ENCODE measurements at places on chromosomes 6 and 20.

DNA sequence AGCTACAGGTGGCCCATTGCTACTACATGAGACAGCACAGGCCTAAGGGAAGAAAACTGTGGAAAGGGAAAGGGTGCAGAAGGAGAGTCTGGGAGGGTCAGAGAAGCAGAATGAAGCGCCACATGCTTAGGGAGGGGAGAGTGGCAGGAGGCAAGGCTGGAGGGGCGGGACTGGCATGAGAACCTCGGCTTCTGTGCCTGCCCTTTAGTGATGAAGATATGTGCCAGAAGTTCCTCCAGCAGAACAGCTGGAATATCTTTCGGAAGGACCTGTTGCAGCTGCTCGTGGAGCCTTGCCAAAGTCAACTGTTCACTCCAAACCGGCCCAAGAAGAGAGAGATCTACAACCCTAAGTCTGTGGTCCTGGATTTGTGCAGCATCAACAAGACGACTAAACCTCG, 61.8 kb downstream of the CNBD2 start:
- no peak for DNase-seq

- no peak for DNase-seq
Measured at GRCh38 chr6:159761129-159761872, 544 bp upstream of the ACAT2 start.

DNA sequence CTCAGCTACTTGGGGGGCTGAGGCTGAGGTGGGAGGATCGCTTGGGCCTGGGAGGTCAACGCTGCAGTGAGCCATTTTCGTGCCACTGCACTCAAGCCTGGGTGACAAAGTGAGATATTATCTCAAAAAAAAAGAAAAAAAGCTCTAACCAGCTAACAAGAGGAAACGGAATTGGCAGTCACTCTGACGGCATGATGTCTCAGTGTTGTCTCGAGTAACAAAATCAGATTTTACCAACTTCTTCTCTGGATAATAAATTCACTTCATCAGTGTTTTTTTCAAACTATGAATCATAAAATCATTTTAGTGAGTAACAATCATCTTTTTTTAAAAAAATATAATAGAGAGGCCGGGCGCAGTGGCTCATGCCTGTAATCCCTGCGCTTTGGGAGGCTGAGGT, 12.6 kb downstream of the KIF16B start:
- no peak for DNase-seq

- DNase-seq, result no peak
Measured at GRCh38 chr6:84763003-84763885, 1.2 kb downstream of the TBX18 start.

- DNase-seq, result no peak
Measured at GRCh38 chr20:38383147-38383546, 36.9 kb downstream of the LBP start.

DNA sequence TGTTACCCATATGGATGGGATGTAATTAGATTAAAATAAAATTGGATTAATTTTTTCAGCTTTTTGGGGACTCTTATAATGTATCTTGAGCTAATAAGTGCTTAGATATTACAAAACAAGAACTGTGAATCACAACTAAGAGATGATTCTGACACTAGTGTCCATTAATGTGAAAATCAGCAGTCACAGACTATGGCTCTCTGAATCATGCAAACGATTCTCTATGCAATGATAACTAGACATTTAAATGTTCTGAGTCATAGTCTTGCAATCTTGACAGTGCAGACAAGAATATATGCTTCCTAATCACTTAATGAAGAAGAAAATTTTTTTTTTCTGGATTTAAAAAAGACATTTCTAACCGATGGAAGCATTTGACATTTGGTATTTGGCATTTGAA, 82.2 kb upstream of the OPRM1 start:
- DNase-seq, result no peak

DNA sequence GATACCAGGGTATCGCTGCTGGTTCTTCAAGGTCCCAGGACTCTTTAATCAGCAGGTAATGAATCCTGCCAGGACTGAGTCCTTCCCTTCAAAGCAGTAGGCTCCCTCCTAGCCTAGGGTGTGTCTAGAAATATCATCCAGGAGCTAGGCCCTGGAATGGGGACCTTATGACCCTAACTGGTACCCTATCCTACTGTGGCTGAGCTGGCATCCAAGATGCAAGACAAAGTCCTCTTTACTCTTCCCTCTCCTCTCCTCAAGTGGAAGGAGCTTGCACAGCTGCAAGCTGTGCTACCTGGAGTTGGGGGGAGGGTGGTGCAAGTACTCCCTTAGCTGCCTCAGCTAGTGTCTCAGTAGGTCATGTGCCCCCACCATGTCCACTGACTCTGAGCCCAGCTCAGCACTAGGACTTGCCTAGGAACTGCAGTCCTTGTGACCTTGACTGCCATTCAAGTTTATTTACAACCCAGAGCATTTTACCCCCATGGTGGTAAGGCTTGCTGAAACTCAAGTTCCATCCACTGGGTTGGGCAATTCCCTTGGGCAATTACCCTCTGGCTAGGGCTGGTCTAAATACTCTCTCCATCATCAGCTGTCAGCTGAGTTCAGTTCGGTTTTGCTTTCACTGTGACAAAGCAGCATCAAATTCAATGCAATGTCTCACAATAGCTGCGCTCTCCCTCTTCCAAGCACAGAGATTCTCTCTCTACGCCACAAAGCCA, 48.4 kb upstream of the TOP1 start:
- no peak for DNase-seq

GRCh38 chr20:23513164-23513563, 22.2 kb downstream of the CST8 start:
- DNase-seq, result no peak

DNA sequence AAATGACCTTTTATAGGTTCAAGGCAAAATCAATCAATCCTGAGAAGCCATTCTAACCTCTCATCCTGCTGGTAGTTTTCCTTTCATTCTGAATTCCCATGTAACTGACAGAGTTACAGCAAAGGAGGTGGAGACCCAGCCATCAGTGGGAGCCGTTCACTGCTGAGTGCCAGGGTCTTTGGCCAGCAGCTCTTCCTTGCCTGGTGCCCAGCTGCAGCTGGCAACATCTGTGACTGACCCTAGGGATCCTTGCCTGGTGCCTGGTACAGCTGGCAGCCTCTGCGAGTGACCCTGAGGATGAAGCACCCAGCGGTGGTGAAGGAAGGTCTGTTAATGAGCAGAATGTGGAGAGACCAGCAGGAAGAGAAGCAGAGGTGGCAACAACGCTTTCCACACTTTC, 314.6 kb downstream of the THBS2 start:
- no peak for DNase-seq

- DNase-seq, result no peak
Measured at GRCh38 chr20:4256874-4257273, 241.5 kb upstream of the RNF24 start.

DNA sequence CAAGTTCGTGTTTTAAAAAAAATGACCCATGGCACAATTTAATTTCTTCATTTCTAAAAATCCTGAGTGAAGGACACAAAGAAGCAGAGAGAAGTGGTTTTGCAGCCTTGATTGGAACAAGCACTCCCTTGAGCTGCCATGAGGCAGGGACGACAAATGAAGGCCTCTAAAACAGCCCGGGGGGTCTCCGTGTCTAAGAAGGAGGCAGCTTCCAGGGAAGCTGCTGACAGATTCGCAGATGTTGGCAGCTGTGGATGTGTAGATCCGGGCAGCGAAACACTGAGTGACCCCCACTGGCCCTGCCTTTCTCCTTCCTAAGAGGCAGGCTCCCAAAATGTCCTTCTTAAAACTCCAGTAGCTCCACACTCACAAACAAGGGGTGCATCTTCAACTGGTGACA, 9.6 kb upstream of the LBP start:
- DNase-seq, result no peak

GRCh38 chr6:35046862-35047261, 94.3 kb downstream of the TCP11 start:
- no peak for DNase-seq

GRCh38 chr6:17863901-17864754, 123.3 kb downstream of the KIF13A start:
- no peak for DNase-seq

DNA sequence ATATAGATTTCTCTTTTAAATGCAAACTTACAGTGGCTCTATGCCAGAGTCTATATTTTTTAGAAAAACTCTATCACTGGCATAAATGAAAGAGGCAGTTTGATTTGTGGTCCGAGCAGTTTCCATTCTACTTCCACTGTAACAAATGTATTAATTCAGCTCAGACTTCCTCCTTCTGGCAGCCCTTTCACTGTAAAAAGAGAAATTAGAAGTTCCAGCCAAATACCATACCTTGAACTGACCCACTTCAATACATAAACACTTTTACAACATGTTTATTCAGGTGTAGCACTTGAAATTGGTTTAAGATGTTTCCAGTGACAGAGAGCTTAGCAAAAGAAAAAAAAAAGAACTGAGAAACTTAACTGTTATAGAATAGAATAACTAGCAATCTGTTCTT, 99.3 kb downstream of the BMP5 start:
- no peak for DNase-seq

DNA sequence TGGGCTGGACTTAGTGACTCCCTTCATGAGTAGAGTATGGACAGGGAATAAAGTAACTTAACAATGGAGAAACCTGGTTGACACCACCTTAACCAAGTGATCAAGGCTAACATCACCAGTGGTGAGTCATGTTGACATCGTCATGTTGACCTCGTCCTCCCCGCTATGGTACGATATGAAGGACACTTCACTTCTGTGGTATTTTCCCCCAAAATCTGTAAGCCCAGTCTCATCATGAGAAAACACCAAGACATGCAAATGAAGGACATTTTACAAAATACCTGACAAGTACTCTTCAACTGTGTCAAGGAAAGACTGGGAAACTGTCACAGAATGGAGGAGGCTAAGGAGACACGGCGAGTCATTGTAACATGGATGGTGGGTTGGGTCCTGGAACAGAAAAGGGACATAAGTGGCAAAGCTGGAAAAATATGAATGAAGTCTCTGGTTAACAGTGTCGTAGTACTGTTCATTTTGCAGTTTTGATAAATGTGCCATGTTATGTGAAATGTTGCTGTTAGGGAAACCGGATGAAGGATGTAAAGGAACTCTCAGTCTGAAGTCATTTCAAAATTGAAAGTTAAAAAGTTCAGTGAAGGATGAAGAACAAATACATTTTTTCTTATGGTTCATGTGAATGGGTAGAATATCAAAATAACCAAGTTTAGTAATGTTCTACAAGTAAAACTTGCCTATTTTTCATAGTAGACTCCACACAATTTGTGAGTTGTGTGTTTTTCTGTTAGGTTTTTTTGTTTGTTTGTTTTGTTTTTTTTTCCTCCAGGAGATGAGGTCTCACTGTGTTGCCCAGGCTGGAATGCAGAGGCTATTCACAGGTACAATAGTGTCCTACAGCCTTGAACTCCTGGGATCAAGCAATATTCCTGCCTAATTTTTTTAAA, 247.5 kb downstream of the TMEM242 start:
- DNase-seq, result no peak

DNA sequence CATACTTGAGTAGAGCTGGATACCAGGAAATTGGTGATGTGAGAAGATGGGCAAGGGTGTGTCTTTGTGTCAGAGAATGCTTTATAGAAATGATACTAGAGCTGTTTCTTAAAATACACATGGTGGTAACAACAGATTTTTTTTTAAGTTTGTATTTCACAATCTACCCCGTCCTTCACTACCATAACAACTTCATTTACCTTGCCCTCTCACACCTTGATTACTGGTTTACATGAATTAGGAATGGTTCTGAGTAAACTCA, 45.4 kb downstream of the RARS2 start:
- no peak for DNase-seq

DNA sequence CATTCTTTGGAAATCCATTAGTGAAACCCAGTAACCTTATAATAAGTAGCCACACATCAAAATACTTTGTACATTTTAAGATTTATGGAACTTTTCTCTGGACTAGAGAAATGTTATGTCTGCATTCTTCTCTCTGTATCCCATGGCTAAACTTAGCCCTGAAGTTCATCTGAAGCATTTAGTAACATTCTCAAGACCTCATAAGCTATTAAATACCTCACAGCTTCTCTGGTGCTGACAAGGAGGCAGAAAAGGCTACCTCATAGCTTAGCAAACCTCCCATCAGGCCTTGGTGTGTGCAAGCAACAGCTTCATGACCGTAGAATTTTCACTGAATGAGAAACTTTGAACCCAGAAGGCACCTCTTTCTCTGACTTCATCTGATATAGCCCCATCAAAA, 38.9 kb upstream of the HDGFL1 start:
- DNase-seq, result no peak

DNA sequence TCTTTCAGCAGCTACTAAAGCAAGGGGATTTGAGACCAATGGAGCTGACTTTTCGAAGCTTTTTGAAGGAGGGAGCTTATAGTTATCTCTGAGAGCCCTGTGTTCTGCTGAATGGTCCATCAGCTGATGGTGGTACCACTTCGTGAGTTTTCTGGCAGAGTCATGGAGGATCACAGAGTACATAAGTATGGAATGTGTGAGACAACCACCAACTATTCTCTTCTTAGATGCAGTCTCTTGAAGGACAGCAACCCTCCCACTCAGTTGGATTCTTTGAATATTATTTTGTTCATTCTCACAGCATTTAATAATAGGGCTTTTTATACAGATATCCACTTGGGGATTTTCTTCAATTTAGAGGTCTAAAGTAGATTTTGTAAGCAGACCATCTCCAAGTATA, 75.3 kb downstream of the ELOVL2 start:
- no peak for DNase-seq

- DNase-seq, result no peak
Measured at GRCh38 chr20:23658989-23659609, 21.3 kb upstream of the CST3 start.

DNA sequence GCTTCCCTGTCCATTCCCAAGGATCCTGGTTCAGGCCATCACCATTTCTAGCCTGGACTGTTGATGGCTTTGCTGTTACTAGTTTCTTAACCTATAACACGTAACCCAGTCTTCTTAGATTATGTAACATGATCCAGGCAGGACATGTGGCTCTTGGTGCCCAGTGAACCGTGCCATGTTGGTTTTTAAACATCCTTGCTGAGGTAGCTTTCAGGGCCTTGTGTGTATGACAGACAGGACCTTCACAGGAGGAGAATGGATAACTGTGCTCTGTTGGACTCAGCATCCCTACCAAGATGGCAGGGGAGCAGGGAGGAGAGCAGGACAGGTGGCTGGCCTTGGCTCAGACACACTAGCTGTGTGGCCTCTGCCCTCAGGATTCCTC, 46.8 kb downstream of the PANK2 start:
- DNase-seq, result no peak

DNA sequence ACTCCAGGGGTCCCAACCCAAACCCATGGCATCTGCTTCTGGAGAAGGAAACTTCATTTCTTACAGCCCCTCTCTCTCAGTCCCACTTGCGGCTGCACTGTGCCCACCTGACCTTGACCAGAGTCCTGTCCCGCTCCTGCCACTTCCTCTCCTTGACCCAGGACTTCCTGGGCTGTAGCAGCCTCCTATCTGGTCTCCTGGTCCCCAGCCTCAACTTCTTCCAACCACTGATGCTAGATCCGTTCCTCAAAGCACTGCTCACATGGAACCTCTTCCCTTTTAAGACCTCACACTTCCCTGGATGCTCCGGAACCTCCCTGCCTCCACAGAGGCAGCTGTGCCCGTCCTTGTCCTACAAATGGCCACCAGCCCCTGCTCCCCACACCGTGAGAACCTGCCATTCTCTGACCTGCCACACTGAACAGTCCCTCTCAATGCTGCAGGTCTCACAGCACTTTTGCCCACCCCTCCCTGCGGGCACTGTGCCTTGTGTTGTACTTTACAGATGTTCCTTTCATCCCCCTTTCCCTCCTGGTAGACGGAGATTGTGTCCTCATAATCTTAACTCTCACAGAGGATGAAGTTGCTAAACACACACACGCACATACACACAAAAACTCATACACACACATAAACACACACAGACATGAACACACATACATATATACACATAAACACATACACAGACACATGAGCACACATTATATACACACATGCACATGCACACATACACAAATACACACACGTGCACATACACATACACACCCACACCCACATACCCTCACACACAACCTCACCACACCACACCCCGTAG, 59.6 kb upstream of the NXT1 start:
- no peak for DNase-seq

Data from NCI-H1092 (cell line).